ENCODE measurements at places on chromosomes 11 and 22.

DNA sequence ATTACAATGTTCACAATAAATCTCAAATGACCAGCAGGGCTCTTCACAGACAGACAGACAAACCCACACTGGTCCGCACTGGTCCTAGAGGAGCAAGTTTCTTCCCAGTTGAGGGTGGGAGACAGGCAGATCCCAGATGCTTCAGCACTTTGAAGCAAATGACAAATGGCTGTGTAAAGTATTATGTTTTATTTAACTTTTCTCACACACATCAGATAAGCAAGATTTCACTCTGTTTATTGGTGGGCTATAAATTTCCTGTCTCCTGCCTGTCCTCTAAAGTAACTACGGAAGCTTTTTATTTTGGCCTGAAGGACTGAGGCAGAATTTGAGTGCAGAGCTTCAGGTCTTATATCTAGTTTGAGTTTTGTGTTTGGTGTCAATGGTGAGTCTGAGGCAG lies 174.7 kb upstream of the MTNR1B start:
- no peak for DNase-seq

DNA sequence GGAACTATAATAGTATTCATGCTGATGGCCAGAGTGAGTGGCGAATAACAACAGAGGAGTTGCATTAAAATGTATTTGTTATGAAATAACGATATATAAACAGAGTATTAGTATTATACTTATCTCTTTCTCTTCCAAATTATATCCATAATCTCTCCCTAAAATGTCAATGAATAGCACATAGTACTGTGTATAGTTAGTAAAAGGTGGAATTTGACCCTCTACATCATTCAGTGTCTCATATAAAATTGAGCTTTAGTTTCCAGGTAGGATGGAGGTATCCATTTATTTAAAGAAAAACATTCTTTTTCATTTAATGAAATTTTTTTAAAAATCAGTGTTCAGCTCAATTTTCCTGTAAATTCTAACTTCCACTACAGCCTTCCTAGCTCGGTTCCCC lies 34.4 kb upstream of the TECTA start:
- DNase-seq: no peak

DNA sequence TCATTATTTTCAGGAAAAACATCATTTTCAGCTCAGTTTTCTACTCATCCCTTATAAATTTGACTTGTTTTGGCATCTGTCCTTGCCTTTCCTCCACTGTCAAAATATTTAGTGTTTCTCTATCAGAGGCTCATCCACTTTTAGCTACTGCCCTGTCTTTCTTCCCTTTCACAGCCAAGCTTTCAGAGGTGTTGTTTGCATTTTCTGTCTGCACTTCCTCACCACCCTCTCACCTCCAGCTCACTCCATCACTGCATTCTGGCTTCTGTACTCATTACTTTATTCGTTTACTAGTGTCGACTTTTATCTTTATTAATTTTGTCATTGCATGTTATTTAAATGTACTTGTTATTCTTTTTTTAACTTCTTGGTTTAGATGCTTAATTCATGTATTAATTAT lies 26.7 kb upstream of the NNMT start:
- DNase-seq: no peak

- DNase-seq: no peak
These were observed 144.2 kb downstream of the TRIM29 start for GRCh38 chr11:119993722-119994121.

Measured in HuH-7.5 (cell line).